ENCODE measurements at places on chromosomes 4 and X.

- DNase-seq: no peak
These were observed 74.0 kb upstream of the OGT start for GRCh38 chrX:71458866-71459265.

- no peak for DNase-seq
These were observed 37.7 kb upstream of the TASL start for GRCh38 chrX:30615229-30615628.

- DNase-seq: no peak
These were observed 252.6 kb downstream of the ANK2 start for GRCh38 chr4:113302051-113302450.

- DNase-seq: no peak
These were observed 36.9 kb upstream of the ADRA2C start for GRCh38 chr4:3729188-3729881.

GRCh38 chr4:37682701-37683401 lies 3.3 kb downstream of the RELL1 start:
- DNase-seq: no peak

DNA sequence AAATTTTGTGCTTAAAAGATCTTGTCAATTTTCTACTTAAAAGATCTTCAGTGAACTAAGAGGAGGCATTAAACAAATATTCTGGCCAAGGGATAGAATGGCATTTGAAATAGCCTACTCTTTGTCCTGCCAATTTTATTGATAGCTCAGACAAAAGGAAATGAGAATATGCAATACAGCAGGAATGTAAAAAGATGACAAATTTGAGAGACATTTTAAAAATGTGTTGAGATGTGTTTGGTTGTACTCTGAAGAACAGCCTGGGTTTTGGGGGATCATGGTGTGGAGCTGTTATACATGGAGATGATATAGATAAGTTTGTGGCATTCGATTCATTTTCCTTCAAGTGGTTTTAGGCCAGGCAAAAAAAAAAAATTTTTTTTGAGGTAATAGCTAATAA lies 11.6 kb upstream of the MAD2L1 start:
- no peak for DNase-seq

DNA sequence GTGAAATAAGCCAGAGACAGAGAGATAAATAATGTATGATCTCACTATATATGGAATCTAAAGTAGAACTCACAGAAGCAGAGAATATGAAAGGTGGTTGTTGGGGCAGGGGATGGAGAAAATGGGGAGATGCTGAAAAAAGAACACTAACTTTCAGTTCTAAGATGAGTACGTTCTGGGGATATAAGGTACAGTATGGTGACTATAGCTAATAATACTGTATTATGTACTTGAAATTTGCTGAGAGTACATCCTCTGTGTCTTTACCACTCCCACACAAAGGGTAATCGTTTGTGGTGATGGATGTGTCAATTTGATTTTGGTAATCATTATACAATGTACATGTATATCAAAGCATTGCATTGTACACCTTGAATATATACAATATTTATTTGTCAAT lies 6.6 kb downstream of the FBXL5 start:
- DNase-seq: no peak

- DNase-seq: no peak
These were observed 624.8 kb upstream of the ATOH1 start for GRCh38 chr4:93203708-93204107.

- no peak for DNase-seq
These were observed 13.8 kb upstream of the CLDN34 start for GRCh38 chrX:9953396-9953795.

Measured in NCI-H1048 (cell line).